NCI-H2171 (cell line): ENCODE measurements at places on chromosomes 4 and X.

GRCh38 chr4:120209706-120210105, 143.1 kb upstream of the MAD2L1 start:
- peak; percentile 0 for DNase-seq

GRCh38 chrX:107940095-107940494, 42.1 kb downstream of the TEX13B start:
- no peak for DNase-seq

GRCh38 chr4:108529984-108530905, 90.1 kb upstream of the RPL34 start:
- no peak for DNase-seq

- DNase-seq, result peak; percentile 8
These were observed 936.6 kb upstream of the EPHA5 start for GRCh38 chr4:66606908-66607307.

- DNase-seq, result no peak
These were observed 358.7 kb upstream of the CTSO start for GRCh38 chr4:156312261-156312847.

DNA sequence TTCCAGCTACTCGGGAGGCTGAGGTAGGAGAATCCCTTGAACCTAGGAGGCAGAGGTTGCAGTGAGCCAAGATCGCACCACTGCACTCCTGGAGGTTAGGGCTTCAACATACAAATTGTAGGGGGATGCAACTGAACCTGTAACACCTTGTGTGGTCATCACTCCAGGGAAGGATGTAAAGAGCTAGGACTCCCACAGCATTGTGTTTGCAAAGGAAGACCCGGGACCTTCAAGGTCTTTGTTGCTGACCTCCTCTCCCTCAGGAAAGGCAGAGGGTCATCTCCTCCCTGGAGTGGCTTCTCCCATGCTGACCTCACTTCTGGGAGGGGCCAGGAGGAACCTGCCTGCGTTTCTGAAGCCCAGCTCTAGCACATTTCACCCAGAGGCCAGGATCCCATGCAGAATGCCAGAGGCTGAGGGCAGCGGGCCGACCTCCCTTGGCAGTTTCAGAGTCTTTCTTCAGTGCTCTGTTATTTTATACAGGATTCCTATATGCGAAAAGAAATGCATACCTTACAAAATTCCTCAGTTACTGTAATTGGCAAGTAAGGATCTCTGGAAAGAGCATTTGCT, 80.2 kb downstream of the HTRA3 start:
- no peak for DNase-seq

DNA sequence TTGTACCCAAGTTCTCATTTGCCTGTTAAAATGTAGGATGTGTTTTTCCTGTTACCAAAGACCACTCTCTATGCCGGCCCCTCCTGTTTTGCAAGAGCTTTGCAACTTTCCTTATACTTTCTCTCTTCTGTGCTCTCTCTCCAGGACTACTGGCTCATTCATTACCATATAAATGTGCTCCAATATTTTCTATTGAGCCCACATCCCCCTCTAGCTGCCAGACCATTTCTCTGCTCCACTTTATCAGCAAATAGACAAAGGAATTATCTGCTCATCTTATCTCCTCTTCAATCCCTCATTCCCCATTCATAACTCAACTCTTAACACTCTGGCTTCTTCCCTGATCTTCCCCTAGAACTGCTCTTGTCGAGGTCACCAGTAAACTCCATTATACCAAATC, 33.6 kb downstream of the RPGR start:
- DNase-seq, result no peak
